ENCODE measurements at places on chromosomes 3 and 15. TPM values are rescaled to one million over a fixed set of nuclear protein-coding genes. Genes with fewer than 3 reads are reported as not detected.

The PLSCR5 gene
- total RNA-seq = not detected

The PPARG gene
- 21.5 TPM for total RNA-seq

- DNase-seq = no peak
Measured at GRCh38 chr15:82597815-82598214, 49.3 kb downstream of the CPEB1 start.

DNA sequence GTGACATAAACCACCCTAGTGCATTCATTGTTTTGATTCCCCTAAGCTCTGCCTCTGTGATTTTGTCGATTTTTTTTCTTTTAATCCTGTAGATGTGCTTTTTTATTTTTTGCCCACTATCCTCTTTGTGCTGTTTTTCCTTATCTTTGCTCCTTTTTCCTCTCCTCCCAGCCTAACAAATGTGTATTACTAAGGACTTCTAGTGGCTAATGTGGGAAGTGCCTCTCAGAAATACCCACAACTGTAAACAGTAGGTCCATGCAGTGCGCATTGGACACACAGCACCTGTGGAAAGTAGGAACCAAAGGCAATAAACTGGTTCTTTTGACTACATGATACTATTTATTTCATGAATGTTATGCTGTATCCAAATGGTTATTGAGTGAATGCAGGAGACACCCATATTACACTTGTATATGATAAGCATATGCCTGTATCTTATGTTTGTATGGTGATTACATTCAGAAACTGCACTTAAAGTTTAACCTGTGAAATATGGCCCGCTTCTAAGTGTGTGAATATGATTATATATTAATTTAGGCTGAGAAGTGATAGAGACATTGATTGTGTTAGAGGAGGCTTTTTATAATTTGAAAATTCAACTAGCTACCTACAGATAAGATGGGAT lies 147.8 kb downstream of the PLCL2 start:
- DNase-seq = no peak

DNA sequence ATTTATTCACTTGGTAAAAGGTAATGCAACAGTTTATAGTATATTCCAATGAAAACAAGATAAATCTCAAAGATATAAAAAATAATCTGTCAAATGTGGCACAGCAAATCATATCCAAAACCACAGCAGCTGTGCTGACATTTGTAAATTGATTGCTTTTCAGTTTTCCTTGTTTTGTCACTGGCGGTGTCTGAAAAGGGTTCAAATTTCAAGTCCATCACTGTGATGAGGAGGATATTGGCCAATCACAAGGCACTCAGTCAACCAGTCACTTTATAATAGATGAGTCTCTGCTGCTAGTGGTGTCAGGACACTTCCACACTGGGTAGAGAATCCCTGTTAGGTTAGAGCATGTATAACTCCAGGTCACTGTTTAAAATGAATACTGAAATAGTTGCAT lies 154.8 kb downstream of the SLC9A9 start:
- DNase-seq = no peak

DNA sequence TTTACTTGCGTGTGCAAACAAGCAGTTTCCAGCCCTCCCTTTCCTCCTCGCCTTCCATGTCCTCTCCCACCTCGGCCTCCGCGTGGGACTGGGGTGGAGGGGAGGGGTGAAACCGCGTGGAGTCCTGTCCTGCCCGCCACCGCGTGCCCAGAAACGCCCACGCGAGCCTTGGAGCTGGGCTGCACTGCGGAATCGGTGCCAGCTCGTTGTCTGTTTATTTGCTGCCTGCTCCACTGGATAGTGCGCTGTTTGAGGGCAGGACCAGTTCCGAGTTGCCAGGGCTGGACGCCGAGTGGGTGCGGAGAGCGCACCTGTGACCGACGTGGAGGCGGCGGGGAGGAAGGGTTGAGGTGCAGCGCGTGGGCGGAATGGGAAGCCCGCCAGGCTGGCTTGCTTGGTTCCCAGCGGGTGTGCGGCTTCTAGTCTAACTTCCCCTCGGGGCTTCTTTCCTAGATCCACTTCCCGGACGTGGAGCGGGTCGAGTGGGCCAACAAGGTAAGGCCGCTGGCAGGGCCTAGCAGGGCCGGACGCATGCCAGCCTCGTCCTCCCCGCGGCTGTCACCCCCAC lies 17.3 kb downstream of the ESYT3 start:
- DNase-seq = no peak

DNA sequence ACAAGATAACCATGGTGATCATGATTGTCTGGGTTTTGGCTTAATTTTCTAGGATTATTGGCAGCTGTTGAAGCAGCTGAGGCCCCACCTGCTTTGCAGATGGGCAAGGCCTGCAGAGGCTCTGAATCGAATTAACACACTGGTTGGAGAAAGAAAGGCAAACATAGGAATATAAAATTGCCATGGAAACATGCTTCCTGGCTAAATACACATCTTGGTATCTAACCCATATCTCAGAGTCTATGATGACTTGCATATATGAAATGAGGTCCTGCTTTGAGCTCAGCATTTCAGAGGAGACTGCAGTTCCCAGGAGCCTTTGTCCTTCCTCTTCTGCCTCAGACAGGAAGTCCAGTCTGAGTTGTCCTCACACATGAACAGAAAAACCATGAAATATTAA lies 24.3 kb upstream of the SV2B start:
- DNase-seq = no peak

GRCh38 chr15:63059573-63060216 lies 17.1 kb downstream of the TPM1 start:
- DNase-seq = no peak

The MORF4L1 gene
- total RNA-seq = 372 TPM

DNA sequence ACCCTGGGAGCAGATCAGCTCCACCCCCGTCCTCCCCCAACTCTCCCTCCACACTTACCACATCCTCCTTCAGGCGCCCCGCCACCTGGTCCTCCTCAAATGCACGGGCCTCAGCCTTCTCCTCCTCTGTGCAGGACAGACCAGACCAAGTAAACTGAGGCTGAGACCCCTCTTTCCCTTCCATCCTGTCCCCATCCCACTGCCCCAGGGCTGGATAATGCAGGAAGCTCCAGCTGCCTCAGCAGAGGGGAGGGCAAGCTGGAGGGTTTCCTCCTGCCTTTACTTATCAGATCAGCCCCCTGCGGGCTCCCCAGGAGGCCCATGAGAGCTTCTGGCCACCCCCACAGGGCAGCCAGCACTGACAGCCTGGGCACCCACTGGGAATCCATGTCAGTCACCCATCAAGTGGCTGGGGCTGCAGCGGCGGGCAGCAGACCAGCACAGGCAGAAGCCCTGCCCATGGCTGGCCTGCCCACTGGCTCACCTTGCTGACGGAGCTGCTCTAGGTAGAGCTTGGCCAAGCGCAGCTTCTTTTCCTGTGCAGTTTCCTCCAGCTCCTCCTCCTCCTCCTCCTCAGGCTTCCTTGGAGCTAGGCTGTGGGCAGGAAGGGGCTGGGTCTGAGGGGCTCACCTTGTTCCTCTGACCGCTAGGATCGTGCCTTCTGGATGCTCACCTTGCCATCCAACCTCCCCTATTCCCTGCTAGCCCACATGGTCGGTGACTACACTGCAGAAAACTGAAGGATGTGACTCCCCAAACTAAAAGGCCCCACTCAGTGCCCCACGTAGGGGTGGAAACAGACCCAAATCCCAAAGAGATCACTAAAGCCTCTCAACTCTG lies 3.9 kb downstream of the RRP9 start:
- peak; percentile 62 for DNase-seq

The CRYGS gene
- 1.2 TPM for total RNA-seq

The GOLGA6A gene
- not detected for total RNA-seq

The HEG1 gene
- total RNA-seq = 12.4 TPM

DNA sequence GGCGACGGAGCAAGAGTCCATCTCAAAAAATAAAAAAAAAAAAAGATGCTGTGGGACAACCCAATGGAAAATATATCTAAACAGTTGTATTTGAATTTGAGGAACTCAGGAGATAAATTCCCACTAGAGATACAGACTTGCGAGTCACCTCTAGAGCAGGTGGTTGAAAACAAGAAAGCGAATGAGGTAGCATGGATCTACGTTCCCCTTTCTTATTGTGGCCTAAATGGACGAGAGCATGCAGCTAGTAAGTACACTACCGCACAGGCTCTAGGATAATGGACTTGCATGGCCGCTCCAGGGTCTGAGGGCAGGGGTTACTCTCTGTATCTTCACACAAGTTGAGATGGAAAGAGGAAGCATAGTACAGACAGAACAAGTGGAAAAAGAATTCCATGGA lies 63.5 kb upstream of the TGFBR2 start:
- no peak for DNase-seq

DNA sequence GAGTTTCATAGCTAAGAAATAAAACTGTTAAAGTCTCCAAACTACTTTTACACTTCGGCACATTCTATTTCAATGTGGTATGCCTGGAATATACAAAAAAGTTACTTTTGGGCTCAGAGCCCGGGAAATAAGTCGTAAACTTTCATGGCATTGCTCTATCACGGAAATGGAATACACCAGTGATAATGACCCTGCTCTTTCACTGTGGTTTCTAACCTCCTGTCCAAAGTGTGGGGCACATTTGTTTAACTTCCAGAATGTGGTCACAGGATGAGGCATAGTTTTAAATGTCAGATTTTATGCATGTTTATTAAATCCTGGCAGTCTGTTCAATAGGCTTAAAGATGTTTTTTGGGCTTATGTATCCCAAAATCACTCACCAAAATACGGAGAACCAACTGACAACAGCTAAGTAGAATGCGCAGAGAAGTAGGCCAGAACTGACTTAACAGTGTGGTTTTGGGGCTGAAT lies 5.1 kb downstream of the CXCR6 start:
- DNase-seq = no peak

The PPP1R14D gene
- total RNA-seq = 0.70 TPM

The IL5RA gene
- 0.14 TPM for total RNA-seq

The HCLS1 gene
- total RNA-seq = 6.0 TPM

DNA sequence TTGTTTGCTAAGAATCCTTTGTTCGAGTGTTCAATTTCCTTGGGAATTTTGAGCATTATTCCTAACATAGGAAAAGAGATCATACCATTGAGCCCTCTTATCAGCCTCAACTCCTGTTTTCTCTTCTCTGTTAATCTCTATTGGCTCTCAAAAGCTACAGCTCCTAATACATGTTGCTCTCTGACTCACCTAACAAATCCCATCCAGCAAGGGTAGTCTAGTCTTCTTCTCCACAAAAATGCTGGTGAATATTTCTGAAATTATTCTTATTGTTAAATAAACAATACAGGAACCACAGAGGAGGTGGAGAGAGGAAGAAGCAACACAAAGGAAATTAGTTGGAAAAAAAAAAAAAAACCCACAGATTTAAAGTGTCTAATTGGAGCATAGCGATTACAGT lies 325.8 kb upstream of the NAALADL2 start:
- no peak for DNase-seq

GRCh38 chr3:113885050-113885449 lies 46.5 kb downstream of the GRAMD1C start:
- no peak for DNase-seq

GRCh38 chr3:126154391-126155279 lies 25.8 kb downstream of the ALDH1L1 start:
- peak; percentile 63 for DNase-seq

- DNase-seq = no peak
Measured at GRCh38 chr3:136994772-136995516, 37.2 kb downstream of the IL20RB start.

GRCh38 chr15:81887912-81888311 lies 157.9 kb downstream of the MEX3B start:
- no peak for DNase-seq
